ENCODE measurements at places on chromosomes 4 and X.

- H3K27me3 ChIP-seq, result peaks cover 61% of the 10 kb centered on the region
- no peaks in the 10 kb centered on the region for H3K4me1 ChIP-seq
- H3K4me3 ChIP-seq, result peak overlapping the region; percentile 51
- H3K27ac ChIP-seq, result no peak overlapping the region
Measured at GRCh38 chrX:17859609-17860178, 1.4 kb downstream of the RAI2 start.

GRCh38 chr4:184529283-184529682 is 54.9 kb upstream of the IRF2 start:
- H3K4me1 ChIP-seq, result peaks cover 85% of the 10 kb centered on the region
- no peak for DNase-seq
- H3K27me3 ChIP-seq, result no peaks in the 10 kb centered on the region

DNA sequence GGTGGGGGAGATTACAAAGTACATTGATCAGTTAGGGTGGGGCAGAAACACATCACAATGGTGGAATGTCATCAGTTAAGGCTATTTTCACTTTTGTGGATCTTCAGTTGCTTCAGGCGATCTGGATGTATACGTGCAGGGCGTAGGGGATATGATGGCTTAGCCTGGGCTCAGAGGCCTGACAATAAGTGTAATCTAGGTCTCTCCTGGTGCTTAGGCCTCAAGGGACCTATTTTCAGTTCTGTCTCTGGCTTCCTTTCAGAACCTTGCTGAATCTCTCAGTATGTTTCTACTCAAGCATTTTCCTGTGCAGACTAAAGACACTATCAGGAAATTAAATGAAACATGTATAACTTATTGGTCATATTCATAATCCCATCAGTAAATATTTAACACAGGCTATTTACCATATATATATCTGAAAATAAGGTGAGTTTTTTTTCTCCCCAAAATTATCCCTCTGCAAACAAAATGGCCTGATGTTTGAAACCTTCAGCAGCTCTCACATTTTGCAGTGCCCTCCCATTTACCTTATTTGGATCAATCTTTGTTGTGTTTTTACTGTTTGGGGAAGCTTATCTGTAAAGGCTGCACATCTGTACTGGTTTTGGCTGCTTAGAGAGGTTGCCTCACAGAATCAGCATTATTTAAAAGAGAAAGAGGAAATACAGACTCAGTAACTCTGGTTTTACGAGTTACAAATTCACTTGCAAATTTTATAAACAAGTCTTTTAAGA is 2.3 kb upstream of the ZCCHC4 start:
- peak overlapping the region; percentile 92 for H3K27ac ChIP-seq
- DNase-seq, result no peak
- H3K4me3 ChIP-seq, result peak overlapping the region; percentile 46
- H3K4me1 ChIP-seq, result peaks cover 15% of the 10 kb centered on the region
- H3K27me3 ChIP-seq, result no peaks in the 10 kb centered on the region

- H3K36me3 ChIP-seq, result no peaks in the 10 kb centered on the region
- H3K27me3 ChIP-seq, result peaks cover 8% of the 10 kb centered on the region
- H3K27ac ChIP-seq, result peak overlapping the region; percentile 77
- H3K4me1 ChIP-seq, result peaks cover 6% of the 10 kb centered on the region
- H3K4me3 ChIP-seq, result no peak overlapping the region
Measured at GRCh38 chr4:183430317-183430993, 14.0 kb upstream of the CDKN2AIP start.

DNA sequence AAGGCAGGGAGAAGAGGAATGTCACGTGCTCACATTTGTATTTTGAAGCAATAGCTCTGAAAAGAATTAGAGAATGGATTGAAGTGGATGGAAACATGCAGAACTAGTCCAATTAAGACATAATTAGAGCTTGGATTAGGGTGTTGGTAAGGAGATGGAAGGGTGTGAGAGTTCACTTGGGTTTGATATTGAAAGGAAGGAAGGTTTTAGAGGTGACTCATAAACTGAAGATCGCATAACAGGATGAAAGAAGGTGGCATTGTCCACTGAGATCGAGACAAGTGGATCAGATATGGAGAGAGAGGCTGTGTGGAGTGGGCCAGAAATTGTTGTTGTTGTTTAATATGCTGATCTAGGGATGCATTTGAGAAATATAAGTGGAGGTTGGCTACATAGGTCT is 244.0 kb upstream of the SMIM31 start:
- no peak overlapping the region for H3K27ac ChIP-seq
- H3K36me3 ChIP-seq, result no peaks in the 10 kb centered on the region
- no peaks in the 10 kb centered on the region for H3K27me3 ChIP-seq
- no peak overlapping the region for H3K4me3 ChIP-seq

DNA sequence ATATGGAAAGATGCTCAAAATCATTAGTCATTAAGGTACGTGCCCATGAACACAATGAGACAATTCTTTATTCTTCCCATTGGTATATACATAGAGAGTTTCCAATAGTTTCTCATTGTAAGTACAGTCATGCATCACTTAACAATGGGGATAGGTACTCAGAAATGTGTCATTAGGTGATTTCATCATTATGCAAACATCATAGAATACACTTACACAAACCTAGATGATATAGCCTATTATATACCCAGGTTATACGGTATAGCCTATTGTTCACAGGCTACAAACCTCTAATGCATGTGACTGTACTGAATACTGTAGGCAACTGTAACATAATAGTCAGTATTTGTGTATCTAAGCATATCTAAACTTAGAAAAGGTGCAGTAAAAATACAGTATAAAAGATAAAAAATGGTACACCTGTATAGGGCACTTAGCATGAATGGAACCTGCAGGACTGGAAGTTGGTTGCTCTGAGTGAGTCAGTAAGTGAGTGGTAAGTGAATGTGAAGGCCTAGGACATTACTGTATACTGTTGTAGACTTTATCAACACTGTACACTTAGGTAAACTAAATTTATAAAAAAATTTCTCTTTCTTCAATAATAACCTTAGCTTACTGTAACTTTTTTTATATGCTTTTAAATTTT is 49.6 kb downstream of the KLHL13 start:
- no peak for DNase-seq
- no peaks in the 10 kb centered on the region for H3K36me3 ChIP-seq
- H3K27me3 ChIP-seq, result peaks cover 9% of the 10 kb centered on the region
- no peak overlapping the region for H3K4me3 ChIP-seq

DNA sequence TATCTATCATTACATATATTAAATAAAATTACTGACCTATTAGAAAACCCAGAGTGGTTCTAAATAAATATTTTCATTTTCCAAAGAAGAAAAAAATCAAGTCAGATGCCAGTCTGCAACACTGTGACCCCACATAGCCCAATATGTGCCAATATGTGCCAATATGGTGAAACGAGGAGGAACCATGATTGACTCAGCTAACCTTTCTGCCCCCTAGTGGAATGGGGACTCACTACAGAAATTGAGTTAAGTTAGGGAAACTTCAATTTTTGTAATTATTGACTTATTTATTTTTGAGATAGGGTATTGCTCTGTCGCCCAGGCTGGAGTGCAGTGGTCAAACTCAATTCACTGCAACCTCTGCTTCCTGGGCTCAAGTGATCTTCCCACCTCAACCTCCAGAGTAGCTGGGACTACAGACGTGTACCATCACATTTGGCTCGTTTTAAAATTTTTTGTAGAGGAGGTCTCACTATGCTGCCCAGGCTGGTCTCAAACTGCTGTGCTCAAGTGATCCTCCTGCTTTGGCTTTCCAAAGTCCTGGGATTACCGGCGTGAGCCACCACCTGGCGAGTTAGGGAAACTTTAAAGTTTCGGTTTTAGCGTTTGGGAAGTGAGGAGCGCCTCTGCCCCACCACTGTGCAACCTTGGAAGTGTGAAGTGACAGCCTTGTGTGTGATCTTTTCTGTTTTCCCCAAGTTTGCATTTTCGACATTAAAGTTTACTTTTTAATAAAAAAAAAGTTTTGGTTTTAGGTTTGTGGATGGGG is 116.8 kb upstream of the SHISA3 start:
- H3K36me3 ChIP-seq, result no peaks in the 10 kb centered on the region
- H3K27me3 ChIP-seq, result peaks cover 17% of the 10 kb centered on the region
- peaks cover 6% of the 10 kb centered on the region for H3K4me1 ChIP-seq
- H3K27ac ChIP-seq, result no peak overlapping the region

GRCh38 chrX:14941301-14941700 is 68.1 kb downstream of the MOSPD2 start:
- H3K27me3 ChIP-seq, result peaks cover 10% of the 10 kb centered on the region
- no peak overlapping the region for H3K4me3 ChIP-seq
- no peak overlapping the region for H3K27ac ChIP-seq
- no peaks in the 10 kb centered on the region for H3K4me1 ChIP-seq

DNA sequence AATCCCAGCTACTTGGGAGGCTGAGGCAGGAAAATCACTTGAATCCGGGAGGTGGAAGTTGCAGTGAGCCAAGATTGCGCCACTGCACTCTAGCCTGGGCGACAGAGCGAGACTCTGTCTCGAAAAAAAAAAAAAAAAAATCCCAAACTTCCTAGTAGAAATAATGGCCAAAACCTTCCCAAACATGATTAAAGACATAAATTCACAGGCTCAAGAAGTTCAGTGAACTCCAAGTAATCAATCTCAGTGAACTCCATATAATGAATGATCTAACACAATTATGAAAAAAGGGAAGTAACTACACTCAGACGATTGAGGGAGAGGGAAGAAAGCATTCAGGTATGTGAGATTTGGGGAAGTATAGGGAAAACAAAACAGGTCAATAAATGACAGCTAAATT is 6.5 kb downstream of the FUNDC1 start:
- H3K27ac ChIP-seq, result no peak overlapping the region
- H3K4me1 ChIP-seq, result peaks cover 18% of the 10 kb centered on the region

GRCh38 chr4:15894921-15895916 is 43.3 kb downstream of the FGFBP1 start:
- peaks cover 14% of the 10 kb centered on the region for H3K4me1 ChIP-seq
- no peak for DNase-seq
- no peaks in the 10 kb centered on the region for H3K36me3 ChIP-seq
- H3K27ac ChIP-seq, result no peak overlapping the region

DNA sequence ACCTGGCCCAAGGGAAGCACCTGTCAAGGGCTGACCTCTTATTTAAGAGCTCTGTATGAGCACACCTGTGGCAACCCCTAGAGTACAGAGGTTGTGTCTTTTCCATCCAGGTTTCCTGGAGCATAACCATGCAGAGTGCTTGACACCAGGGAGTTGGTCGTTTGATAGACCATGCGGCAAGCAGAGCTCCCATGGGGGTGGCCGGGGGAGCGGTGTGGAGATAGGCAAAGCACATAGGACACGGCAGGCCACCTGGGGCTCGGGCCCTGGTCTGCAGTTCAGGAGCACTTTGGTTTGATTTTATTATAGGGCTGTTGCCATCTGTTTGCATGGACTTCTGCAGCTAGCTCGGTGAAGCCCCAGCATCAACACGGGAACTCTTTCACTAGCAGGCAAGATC is 95.0 kb upstream of the MTM1 start:
- no peak for DNase-seq
- H3K4me1 ChIP-seq, result peaks cover 38% of the 10 kb centered on the region
- no peak overlapping the region for H3K4me3 ChIP-seq
- H3K36me3 ChIP-seq, result no peaks in the 10 kb centered on the region

All from stimulated activated naive B cell treated with anti-CD40 and anti-IgM and Interleukin-4, amounts not matched to agents 10 μg/mL and 1 μg/mL and 100 μg/mL, for 72 hours (primary cell).